ENCODE measurements at places on chromosomes 2 and 18.

DNA sequence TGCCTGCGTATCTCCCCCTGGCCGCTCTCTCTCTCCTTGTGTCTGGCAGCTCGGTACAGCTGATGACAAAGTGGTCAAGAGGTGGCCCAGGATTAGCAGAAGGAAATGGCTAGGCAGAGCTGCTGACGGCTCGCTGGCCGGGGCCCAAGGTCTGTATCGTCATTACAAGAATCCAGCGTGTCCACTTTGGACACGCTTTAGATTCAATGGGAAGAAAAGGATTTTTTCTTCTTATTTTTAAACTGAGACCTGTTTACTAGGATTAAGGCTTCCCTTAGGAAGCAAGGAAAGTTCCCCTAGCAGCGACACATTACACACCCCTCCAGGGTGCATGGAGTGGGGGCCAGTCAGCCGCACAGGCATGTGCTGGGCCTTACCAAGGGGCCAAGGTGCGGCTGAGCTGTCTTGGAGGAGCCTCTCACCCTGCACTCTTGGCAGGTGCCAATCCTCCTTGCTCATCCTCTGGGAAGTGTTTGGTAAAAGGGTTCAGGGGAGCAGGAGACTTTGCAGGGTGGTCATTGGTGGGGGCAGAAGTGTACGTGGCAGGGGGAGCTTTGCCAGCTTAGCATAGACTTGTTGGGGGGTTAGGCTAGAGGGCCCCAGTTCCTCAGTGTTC is 76.8 kb downstream of the POLR1A start:
- DNase-seq, result no peak

- DNase-seq, result no peak
These were observed 151.3 kb upstream of the SOX11 start for GRCh38 chr2:5540856-5541255.

DNA sequence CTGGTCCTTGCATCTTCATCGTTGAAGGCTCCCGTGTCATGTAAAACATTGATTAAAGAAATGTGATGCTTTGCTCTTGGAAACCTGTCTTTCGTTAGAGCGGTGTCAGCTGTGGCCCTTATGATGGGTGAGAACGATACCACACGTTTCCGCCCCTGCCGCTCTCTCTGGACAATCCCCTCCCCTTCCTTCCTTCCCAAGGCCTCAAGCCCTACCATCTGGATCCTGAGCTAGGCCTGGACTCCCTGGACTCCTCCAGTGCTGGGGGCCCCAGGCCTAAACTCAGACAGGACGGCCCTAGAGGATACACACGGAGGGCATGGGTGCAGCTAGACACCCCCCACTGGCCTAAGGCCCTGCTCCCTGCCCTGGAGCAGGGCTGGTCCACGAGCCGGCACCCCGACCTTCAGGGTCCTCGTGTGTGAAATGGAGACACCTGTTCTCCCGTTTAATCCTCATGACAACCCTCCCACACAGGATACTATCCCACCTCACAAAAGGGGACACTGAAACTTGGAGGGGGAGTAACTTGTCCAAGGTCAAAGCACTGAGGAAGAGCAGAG is 13.2 kb downstream of the BIN1 start:
- no peak for DNase-seq

DNA sequence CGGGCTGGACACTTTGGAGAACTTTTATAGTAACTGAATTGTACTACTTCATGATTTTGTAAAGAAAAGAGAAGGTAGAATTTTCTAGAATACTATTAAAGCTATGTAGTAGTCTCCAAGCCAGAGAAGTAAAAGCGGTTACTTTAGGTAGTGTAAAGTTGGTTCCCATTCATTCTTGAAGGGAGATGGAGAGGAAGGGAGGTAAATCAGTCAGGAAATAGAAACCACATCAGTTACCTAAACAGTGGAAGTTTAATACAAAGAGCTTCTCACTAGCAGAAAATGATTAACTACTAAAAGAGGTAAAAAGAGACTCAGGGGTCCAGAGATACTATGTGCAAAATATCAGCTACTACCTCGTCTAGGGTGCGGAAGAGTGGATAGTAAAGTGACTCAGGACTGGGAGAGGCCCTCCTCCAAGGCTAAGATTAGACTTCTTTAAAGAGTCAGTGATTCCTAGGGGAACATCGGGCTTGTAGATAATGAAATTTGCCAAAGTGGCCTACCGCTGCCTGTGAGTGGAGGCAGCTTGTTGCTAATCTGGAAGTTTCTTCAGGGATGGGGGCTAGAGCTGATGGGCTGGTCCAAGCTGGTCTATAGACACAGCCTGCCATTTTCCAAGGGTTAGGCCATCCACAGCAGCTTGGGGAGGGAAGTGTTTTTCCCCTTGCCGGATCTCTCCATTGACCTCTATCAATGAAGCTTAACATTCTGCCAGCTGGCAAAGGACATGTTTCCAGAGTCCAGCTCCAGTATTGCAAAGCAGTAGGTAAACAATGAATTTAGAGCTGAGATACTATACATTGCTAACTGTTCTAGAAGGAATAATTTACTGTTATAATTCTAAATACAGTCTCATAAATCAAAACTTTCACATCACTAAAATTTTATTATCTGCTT is 246.4 kb upstream of the BOD1L2 start:
- no peak for DNase-seq

DNA sequence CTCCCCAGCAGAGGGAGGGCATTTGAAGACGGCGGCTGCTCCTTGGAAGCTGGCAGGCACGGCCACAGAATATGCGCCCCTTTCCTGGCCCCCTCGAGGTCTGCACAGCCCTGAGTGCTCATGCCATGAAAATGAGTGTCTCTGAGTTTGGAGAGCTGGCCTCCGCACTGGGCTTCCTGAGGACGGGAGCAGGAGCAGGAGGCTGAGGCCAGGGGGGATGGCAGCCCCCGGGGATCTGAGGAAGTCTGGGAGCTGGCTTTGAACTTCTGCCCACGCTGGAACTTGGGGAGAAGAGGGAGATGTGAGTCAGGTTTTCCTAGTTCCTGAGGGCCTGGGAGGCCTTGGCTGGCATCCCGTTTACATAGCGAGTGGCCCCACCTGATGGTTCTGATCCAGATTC is 47.0 kb downstream of the RRM2 start:
- no peak for DNase-seq
